ENCODE measurements at places on chromosomes 3 and 15. TPM values are rescaled to one million over a fixed set of nuclear protein-coding genes. Genes with fewer than 3 reads are reported as not detected.
A peak's percentile ranks its signal among the peaks of the same experiment; 100 is the strongest.

- no peak overlapping the region for H3K27ac ChIP-seq
- DNase-seq = no peak
- no peak overlapping the region for H3K4me3 ChIP-seq
- no peaks in the 10 kb centered on the region for H3K4me1 ChIP-seq
- H3K36me3 ChIP-seq = no peaks in the 10 kb centered on the region
These were observed 20.2 kb upstream of the ERICH6 start for GRCh38 chr3:150723946-150724345.

GRCh38 chr15:62495670-62496614 is 330.9 kb upstream of the C2CD4B start:
- no peak overlapping the region for H3K27ac ChIP-seq
- H3K4me3 ChIP-seq = no peak overlapping the region
- peaks cover 13% of the 10 kb centered on the region for H3K4me1 ChIP-seq

DNA sequence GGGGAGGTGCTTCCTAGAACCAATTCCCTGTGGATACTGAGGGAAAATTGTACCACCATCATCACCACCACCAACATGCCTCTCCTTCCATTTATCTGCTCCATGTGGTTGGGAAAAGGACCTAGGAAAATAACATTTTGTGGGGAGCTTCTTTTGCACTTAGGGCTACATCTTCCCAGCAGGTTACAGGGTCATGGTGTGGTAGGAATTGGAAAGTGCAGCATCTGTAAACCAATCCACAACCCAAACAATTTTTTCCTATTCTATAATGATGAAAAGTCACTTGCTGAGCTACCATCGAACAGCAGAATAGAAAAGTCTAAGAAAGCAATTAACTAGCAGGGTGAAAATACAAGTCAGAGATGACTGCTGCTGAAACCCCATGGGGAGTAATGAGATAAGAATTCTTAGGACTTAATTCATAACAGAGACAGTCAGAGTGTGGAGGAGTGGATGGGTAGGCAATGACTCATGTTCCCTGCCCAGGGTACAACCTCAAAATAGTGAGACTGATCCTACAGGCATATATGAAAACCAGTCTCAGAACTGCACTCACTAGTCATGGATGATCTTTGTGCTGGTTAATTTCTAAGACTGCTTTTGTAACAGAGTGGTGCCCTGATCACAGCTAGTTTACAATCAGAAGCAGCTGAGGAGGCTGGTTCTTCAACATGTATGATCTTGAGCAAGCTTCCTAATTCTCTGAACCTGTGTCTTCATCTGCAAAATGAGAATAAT is 38.1 kb upstream of the LEKR1 start:
- H3K27ac ChIP-seq = no peak overlapping the region
- no peak for DNase-seq
- no peaks in the 10 kb centered on the region for H3K27me3 ChIP-seq

- no peaks in the 10 kb centered on the region for H3K36me3 ChIP-seq
- no peaks in the 10 kb centered on the region for H3K4me1 ChIP-seq
- no peaks in the 10 kb centered on the region for H3K27me3 ChIP-seq
- no peak for DNase-seq
These were observed 36.7 kb downstream of the PXYLP1 start for GRCh38 chr3:141268306-141268705.

- H3K27me3 ChIP-seq = no peaks in the 10 kb centered on the region
- no peak overlapping the region for H3K4me3 ChIP-seq
- H3K27ac ChIP-seq = no peak overlapping the region
- no peaks in the 10 kb centered on the region for H3K36me3 ChIP-seq
- DNase-seq = no peak
These were observed 422.3 kb upstream of the ROBO1 start for GRCh38 chr3:80190051-80190450.

DNA sequence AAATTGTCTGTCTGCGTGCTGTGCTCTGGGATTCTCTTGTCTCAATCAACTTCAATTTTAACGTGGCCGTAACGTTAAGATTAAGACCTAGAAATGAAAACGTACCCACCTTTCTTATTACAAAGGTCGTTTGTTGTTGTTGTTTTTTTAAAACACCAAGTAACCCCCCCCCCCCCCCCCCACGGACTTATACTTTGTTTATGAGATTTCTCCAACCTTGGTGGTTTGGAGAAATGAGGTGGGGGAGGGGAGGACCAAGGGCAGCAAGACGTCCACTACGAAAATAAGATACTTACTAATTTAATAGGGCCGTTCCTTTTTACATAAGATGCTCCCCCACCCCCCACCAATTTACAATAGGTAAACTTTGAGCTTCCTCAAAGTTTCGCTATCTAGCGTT is 244.4 kb upstream of the TOPAZ1 start:
- H3K36me3 ChIP-seq = no peaks in the 10 kb centered on the region
- DNase-seq = no peak
- peaks cover 56% of the 10 kb centered on the region for H3K4me1 ChIP-seq
- no peaks in the 10 kb centered on the region for H3K27me3 ChIP-seq
- peak overlapping the region; percentile 62 for H3K4me3 ChIP-seq
- no peak overlapping the region for H3K27ac ChIP-seq

DNA sequence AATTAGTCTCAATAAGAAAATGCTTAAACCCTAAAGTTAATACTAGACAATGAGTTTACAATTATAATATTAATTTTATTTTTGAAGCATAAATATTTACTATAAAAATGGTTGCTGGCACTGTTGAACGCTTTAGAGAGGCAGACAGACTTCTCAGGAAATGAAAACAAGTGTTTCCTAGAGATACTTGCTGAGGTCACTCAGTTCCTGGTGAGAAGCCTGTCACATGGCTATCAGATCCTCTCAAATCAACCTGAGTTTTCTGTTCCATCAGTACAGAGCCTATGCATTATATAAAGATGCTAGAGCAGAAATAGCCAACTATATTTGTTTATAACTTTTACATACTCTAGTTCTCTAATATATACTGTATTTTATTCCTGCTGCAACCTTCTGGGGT is 109.2 kb downstream of the MYO5A start:
- H3K4me1 ChIP-seq = no peaks in the 10 kb centered on the region
- no peak overlapping the region for H3K27ac ChIP-seq
- H3K4me3 ChIP-seq = no peak overlapping the region

GRCh38 chr15:77013776-77014131 is 18.8 kb downstream of the PSTPIP1 start:
- H3K36me3 ChIP-seq = no peaks in the 10 kb centered on the region
- H3K27me3 ChIP-seq = no peaks in the 10 kb centered on the region
- no peak overlapping the region for H3K27ac ChIP-seq
- no peak overlapping the region for H3K4me3 ChIP-seq
- no peaks in the 10 kb centered on the region for H3K4me1 ChIP-seq

- H3K27me3 ChIP-seq = no peaks in the 10 kb centered on the region
- no peaks in the 10 kb centered on the region for H3K36me3 ChIP-seq
- no peak overlapping the region for H3K27ac ChIP-seq
- no peak overlapping the region for H3K4me3 ChIP-seq
These were observed 398.6 kb downstream of the ZIC1 start for GRCh38 chr3:147807776-147808175.

GRCh38 chr3:6142707-6143106 is 718.2 kb upstream of the GRM7 start:
- H3K27ac ChIP-seq = no peak overlapping the region
- no peaks in the 10 kb centered on the region for H3K4me1 ChIP-seq
- DNase-seq = no peak
- H3K36me3 ChIP-seq = no peaks in the 10 kb centered on the region
- H3K27me3 ChIP-seq = no peaks in the 10 kb centered on the region
- H3K4me3 ChIP-seq = no peak overlapping the region

GRCh38 chr3:114867835-114868503 is 279.1 kb downstream of the ZBTB20 start:
- DNase-seq = no peak
- H3K4me1 ChIP-seq = no peaks in the 10 kb centered on the region

- no peak overlapping the region for H3K27ac ChIP-seq
- H3K4me1 ChIP-seq = no peaks in the 10 kb centered on the region
- DNase-seq = no peak
These were observed 63.5 kb upstream of the PRR20G start for GRCh38 chr3:127351321-127351720.

- peaks cover 11% of the 10 kb centered on the region for H3K4me1 ChIP-seq
- H3K27ac ChIP-seq = no peak overlapping the region
- no peaks in the 10 kb centered on the region for H3K36me3 ChIP-seq
These were observed 65.9 kb upstream of the MYO5C start for GRCh38 chr15:52361494-52361893.

DNA sequence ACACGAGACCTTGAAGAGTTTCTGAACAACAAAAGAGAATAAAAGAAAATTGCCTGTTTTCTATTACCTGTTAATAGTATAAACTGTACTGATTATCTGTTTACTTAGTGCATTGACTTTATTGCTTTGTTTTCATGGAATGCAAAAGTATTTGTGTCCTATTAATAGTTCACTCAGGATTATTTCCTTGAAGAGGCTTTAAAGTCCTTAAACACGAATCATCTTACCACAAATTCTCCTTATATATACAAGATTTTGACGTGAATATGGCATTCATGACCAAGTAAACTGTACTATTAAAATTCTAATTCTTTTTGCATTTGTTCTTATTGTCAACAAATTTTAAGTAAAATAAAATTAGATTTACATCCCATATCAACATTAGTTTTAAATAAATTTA is 513.0 kb downstream of the NTRK3 start:
- no peak overlapping the region for H3K4me3 ChIP-seq
- DNase-seq = no peak
- H3K27ac ChIP-seq = no peak overlapping the region
- peaks cover 10% of the 10 kb centered on the region for H3K4me1 ChIP-seq

DNA sequence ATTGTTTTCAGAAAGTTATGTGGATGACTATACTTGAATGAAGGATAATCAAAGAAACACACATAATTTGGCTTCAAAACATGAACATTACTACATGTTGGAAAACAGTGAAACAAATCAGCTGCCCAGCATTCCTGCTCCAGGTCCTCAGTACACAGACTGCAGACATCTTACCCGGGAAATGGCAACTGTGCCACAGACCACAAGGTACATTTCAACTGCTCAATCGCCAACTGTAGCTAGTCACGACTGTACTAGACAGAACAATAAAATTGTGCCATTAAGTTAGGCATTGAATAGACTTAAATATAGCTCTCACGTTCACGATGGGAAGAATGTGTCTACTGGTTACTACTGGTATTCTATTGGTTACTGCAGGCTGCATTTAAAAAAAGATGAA is 5.0 kb downstream of the NAA50 start:
- H3K4me3 ChIP-seq = no peak overlapping the region
- DNase-seq = no peak
- no peaks in the 10 kb centered on the region for H3K36me3 ChIP-seq
- no peak overlapping the region for H3K27ac ChIP-seq
- H3K27me3 ChIP-seq = no peaks in the 10 kb centered on the region
- H3K4me1 ChIP-seq = peaks cover 20% of the 10 kb centered on the region

DNA sequence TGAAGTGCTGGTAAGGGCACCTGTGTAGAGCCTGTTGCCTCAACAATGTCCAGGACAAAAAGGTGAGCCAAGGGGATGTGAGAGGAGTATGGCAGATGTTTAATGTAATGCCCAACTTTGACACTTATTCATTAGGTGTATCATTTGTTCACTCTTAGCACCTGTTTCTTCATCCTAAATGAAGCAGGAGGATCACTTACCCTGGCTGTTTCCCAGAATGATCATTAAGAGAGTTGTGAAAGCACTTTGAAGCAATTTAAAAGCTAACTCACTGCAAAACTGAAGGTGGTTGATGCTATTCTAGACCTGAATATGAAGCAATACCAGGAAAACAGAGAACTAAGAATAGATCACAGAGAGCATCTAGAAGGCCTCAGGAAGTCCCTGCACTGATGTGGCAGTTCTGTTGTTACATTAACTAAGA is 3.4 kb upstream of the HHLA2 start:
- no peak for DNase-seq
- no peaks in the 10 kb centered on the region for H3K4me1 ChIP-seq

DNA sequence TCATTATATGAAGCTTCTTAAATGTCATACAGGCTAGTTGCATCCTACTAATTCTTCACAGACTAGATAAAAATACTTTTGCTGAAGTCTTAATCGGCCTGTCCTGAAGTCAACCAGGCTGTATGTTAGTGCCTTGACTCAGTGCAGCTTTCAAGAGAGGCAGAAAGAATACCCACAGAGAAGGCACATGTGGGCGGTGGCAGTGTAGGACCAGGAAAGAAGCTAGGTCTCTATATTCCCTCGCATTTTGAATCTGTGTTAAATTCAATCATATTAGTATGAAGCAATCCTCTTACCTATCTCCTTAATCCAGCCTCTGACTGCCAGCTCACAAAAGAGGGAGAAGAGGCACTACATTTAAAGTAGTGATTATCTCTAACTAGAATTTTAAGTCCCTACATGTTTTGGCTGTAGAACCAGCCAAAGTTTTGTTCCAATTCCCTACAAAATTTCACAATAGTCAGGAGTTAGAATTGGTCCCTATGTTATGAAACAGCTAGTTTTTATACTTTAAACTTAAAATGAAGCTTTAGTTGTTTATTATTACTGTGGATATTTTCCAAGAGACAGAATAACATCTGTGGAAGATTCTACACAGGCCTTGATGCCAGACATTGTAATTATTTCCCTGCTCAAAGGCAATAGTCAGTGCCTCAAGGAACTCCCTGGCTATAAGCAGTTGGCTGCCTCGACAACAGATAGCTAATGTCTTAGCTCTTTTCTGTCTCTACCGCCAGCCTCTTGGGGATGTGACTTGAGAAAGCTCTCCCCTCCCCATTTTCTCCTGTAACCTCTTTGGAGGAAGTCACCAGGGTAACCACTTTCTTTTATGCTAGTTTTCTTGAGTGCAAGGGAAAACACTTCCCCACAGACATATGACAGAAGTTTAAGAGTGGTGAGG is 31.9 kb downstream of the CRTC3 start:
- H3K4me1 ChIP-seq = peaks cover 85% of the 10 kb centered on the region
- H3K27me3 ChIP-seq = no peaks in the 10 kb centered on the region
- no peak overlapping the region for H3K4me3 ChIP-seq

GRCh38 chr3:171328419-171329082 is 131.7 kb downstream of the TNIK start:
- no peak overlapping the region for H3K27ac ChIP-seq
- H3K27me3 ChIP-seq = no peaks in the 10 kb centered on the region
- no peak overlapping the region for H3K4me3 ChIP-seq
- no peaks in the 10 kb centered on the region for H3K4me1 ChIP-seq
- no peaks in the 10 kb centered on the region for H3K36me3 ChIP-seq
- DNase-seq = no peak

DNA sequence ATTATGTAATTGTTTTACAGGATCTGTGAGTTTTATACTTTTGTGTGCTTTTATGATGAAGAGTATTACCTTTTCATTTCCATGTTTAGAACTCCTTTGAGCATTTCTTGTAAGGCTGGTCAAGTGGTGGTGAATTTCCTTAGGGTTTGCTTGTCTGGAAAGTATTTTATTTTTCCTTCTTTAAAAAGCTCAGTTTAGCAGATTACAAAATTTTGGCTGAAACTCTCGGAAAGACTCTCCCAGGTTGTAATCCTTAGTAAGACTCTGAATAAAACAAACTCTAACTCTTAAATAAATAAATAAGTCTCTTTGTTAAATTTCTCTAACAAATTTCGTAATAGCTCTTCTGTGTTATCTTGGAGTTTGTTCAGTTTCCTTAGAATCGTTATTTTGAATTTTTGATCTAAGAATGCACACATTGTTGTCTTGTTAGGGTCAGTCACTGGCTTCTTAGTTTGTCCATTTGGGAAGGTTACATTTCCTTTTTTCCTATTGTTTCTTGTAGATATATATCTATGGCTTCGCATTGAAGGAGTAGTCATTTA is 14.7 kb upstream of the ACOX2 start:
- no peaks in the 10 kb centered on the region for H3K4me1 ChIP-seq
- H3K4me3 ChIP-seq = no peak overlapping the region
- no peaks in the 10 kb centered on the region for H3K27me3 ChIP-seq
- no peak for DNase-seq

The AGTR1 gene
- 38.5 TPM for total RNA-seq

The TEX9 gene
- total RNA-seq = 12.4 TPM

The OPA1 gene
- 41.7 TPM for total RNA-seq

The NRG4 gene
- not detected for total RNA-seq

The CIP2A gene
- 5.2 TPM for total RNA-seq

The ILDR1 gene
- total RNA-seq = not detected

The PEX11A gene
- total RNA-seq = 9.0 TPM

The EFCC1 gene
- total RNA-seq = 2.1 TPM

The DUOXA2 gene
- total RNA-seq = not detected

The SORD gene
- 11.6 TPM for total RNA-seq
